ENCODE measurements at places on chromosomes 4 and X.

DNA sequence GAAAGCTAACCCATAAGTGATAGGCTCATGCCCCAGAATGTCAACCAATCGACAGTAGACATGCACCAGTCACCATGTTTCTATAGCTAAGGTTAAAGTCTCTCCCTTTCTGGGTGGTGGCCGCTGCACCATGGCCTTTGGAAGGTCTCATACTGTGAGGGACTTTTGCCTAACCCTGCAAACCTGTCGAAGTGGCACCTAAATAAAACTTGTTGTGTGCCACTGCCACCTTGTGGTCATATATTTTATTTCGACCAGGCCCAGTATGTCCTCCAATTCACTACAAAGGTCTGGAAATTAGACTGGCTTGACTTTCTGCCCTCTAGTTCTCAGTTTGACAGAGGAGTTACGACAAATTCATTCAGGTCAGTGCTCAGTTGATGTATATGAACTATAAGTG lies 163.1 kb downstream of the SMARCA1 start:
- DNase-seq: peak; percentile 7

DNA sequence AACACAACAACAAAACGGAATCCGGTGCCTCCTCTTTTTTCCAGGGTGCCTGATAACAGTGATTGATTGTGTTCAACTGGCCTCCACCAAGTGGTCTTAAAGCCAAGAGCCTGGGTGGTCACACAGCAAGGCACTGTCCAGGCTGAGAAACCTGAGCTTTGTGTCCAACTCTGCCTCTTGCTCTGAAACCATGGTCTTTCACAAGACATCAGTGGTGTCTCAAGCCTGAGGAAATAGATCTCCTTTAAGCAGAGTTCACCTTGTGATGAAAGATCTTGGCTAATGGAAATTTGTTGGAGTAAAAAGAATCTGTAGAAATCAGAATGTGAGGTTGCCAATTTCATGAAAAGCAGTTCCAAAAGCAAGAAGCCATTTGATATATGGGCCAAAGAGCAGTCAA lies 47.3 kb upstream of the ACSL1 start:
- DNase-seq: no peak

DNA sequence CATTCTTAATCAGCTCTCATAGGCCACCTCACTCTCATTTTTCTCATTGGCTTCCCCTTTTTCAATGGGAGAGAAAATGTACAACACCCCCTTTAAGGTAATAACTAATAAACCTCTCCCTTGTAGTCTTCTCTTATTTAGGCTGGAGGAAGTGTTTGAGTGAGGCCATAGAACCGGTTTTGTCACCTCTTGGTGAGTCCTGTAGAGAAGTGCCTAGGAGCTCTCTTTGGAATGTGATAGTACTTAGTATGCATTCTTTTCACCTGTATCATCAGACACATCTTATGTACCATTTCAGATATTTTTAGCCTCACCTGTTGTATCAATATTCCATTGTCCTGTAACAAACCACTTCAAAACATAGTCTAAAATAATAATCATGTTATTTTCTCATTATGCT lies 3.5 kb upstream of the TAB3 start:
- DNase-seq: no peak

- DNase-seq: no peak
Observed at GRCh38 chr4:145531223-145531622, 49.6 kb downstream of the SMAD1 start.

GRCh38 chr4:110071466-110071865 lies 126.9 kb downstream of the ELOVL6 start:
- DNase-seq: no peak

DNA sequence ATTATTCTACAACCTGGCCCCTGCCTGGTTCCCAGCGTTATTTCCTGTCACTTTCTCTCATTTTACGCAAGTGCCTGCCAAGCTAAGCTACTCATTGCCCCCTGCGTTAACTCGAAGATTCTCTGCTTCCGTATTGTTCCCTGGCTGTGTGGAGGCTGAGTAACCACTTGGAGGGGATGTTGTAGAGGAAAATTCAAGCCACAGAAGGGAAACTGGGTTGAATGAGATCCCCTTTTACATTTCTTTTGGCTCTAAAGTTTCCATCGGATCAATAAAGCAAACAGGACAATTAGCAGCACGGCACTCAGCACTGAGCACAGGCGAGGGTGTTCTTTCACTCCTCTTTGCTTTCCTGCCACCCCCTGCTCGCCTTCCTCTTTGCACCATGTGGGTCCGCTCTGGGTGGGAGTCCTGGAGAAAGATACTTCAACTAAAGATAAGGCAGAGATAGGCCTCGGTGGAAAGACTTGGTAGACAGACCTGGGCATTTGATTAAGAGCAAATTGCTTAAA lies 4.2 kb upstream of the TMSB4X start:
- no peak for DNase-seq

DNA sequence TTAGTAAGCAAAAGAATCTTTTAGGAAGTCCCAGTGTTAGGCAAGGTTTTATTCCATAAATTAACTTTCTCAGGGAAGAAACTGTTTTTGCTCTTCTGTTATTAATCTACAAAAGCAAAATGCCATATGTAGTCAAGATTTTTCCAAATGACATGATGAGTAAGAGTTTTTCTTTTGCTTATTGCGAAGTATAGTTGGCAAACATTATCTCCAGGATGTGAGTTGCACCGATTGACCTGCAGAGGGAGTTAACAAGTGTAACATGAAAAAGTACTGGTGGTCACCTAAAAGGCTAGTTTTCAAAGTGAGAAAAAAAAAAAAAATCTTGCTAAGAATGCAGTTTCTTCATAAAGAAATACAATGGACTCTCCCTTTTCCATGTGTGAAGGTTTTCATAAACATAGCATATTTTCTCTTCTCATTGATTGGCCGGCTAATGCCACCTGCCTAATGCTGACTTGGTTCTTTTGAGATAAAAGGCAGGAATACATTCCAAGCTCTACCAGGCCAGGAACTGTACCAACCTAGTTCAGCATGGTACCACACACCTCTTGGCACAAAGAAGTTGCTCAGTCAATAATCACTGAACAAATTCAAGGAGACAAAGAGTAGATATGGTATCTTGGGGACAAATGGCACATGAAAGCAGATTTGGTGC lies 100.2 kb downstream of the LNX1 start:
- peak; percentile 61 for DNase-seq

DNA sequence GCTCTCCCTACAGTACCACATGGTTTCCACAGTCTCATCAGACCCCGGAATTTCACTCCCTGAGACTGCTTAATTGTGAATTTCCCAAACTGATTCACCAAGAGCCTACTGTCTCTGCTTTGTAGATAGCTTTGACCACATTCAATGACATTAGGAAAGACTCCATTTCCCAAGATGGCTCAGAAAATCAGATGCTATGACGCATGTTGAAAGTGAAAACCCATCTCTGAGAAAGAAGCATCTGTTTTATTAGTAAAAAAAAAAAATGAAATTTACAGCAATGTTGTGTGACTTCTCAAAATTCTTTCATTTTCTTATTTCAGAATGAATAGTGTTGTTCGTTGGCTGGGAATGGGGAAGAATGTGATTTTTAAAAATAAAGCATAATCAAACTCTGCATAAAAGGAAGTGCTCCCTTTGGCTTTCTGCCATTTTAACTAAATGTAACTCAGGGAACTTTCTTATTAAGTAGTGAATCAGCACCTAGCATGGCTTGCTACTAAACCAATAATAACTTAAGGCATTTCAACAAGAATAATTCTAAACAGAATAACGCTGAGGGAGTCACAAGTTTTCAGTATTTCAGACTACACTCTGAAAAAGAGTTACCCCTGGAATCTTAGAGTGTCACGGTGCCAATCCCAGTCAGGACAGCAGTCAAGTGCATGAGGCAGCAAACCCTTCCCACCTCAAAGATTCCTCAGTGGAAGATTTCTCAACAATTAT lies 97.4 kb upstream of the MYOZ2 start:
- no peak for DNase-seq

DNA sequence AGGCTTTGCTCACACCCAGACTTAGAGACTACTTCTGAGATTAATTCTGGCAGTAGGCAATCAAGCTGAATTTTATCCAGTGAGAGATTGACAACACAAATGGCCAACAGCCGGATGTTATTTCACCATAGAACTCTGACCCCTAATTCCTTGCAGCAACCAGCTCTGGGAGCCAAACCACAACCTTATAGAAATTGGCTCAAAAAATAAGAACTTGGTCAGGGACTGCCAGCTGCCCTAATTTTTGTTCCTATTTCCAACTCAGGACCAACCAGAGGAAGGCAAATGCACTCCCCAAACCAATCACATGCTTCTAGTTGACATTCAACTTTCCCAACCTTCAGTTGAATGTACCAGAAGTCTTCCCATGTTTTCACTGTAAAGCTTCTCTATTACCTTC lies 269.7 kb downstream of the HS3ST1 start:
- DNase-seq: no peak

GRCh38 chr4:1809754-1810502 lies 16.8 kb downstream of the FGFR3 start:
- peak; percentile 34 for DNase-seq

DNA sequence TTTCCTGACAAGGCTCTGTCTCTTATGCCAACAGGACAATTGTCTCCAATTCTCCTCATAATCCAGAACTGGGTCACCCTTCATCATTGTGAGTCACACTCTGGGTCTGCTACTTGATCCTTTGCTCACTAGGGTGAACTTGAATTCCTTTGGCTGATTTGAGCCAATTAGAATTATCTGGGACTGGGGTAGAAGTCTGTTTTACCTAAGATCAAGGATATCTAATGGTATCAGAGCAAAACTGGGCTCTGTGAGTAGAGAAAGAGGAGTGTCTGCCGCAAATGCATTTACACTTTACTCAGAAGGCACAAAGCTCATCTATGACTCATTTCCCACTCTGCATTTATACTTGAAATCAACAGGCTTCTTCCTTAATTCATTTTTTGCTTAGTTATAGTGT lies 72.6 kb downstream of the PITX2 start:
- DNase-seq: peak; percentile 40

GRCh38 chr4:186840222-186840701 lies 116.6 kb upstream of the FAT1 start:
- DNase-seq: peak; percentile 40

Measured in A172 (cell line).